ENCODE measurements at places on chromosomes 7 and 10.

- DNase-seq, result no peak
Measured at GRCh38 chr7:106317971-106318370, 33.2 kb upstream of the NAMPT start.

- DNase-seq, result no peak
Measured at GRCh38 chr7:155851892-155852291, 39.6 kb upstream of the SHH start.

GRCh38 chr7:102890971-102891692, 21.7 kb upstream of the LRRC17 start:
- no peak for DNase-seq

- no peak for DNase-seq
Measured at GRCh38 chr10:1608851-1609647, 128.3 kb downstream of the ADARB2 start.

GRCh38 chr10:119655566-119656001, 4.4 kb downstream of the BAG3 start:
- no peak for DNase-seq

DNA sequence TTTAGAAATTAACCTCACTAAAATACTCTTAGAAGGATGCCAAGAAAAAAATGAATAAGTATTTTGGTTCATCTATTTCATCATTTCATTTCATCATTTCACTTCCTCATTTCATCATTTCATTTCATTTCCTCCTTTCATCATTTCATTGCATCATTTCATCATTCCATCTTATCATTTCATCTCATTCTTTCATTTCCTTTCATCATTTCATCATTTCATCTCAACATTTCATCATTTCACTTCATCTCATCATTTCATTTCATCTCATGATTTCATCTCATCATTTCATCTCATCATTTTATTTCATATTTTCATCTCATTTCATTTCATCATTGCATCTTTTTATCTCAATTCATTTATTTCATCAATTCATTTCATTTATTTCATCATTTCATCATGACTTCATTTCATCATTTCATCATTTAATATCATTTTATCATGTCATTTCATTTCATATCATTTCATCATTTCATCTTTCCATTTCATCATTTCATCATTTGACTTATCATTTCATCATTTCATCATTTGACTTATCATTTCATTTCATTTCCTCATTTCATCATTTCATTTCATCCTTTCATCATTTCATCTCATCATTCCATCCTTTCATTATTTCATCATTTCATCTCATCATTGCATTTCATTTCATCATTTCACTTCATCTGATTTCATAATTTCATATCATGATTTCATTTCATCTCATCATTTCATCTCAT, 129.9 kb downstream of the ZNF92 start:
- no peak for DNase-seq
